ENCODE measurements at places on chromosomes 2 and 18.

DNA sequence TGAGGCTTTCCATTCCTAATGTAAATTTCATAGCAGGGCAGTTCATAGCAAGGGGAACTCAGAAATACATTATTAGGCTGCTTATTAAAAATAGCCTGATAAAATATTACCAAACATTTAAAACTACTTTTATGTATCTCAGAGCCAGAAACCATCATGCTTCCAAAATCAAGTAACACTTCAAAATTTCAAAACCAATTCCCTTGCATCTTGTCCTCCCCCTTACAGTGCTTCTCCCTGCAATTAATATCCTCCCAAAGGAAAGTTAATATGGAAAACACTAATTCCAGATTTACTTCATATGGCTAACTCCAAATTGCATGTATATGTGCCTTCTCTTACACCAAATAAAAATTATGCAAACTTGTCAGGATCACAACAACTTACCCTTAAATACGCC lies 6.6 kb downstream of the PLEKHH2 start:
- DNase-seq: no peak

DNA sequence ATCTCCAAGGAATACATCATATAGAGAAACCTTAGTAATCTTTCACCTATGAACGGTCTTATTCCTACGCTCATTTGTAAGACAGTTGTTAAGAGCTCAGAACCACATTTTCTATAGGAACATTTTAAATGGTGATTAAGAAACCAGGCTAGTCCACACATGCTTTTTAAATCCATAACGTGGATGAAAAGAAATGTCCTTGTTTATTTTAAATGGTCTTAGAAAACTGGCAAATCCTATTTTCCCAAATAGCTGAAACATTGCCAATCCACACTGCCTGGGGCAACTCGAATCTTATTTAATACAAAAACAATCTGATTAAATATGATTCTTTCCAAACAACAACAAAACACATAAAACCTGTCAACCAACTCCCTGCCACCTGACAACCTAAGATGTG lies 23.7 kb downstream of the METTL8 start:
- no peak for DNase-seq

DNA sequence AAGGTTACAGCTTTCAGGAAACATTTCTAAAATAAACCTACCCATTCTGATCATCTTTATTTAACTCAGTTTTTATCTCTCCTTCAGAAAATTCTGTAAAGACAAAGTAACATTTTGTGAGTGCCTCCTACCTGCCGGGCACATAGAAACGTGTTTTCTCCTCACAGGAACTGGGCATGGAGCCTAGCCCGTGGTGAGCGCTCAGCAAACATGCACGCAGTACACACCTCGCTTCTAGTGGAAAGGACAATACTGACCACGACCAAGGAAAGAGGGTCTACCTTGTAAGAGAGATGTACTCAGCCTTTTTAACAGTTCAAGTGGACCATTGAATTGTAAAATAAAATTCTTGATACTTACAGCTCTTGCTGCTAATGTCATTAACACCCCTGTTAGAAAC lies 24.8 kb upstream of the KIDINS220 start:
- DNase-seq: no peak

GRCh38 chr2:11473659-11474433 lies 7.9 kb upstream of the E2F6 start:
- no peak for DNase-seq
